Cerebellar nuclear complex (tissue), 1 donor: ENCODE measurements at places on chromosomes 13 and 19.

DNA sequence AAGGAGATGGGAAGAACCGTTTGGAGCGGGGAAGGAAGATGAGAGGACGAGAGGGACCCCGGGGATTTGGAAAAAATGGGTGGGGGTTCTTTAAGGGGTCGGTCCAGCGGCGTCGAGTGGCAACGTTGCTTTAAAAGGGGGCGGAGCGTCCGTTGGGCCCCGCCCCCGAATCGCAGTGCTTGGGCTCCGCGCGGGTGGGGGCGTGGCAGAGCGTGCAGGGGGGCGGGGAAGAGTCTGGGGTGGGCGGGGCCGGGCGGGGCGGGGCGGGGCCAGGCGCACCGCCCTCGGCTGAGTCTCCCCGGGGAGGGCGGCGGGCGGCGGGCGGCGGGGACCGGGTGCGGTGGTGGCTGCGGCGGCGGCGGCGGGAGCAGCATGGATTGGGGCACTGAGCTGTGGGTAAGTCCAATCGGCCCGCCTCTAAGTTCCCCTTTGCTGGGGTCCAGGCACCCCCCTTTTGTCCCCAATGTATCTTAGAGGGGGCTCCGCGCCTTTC, at the start of gene TRIP10:
Gene TRIP10, plus strand, starts transcription at position 291 of the 493 bp plus-strand sequence. Its CDS starts 82 bp downstream, at position 373.
- DNase-seq, result no peak

DNA sequence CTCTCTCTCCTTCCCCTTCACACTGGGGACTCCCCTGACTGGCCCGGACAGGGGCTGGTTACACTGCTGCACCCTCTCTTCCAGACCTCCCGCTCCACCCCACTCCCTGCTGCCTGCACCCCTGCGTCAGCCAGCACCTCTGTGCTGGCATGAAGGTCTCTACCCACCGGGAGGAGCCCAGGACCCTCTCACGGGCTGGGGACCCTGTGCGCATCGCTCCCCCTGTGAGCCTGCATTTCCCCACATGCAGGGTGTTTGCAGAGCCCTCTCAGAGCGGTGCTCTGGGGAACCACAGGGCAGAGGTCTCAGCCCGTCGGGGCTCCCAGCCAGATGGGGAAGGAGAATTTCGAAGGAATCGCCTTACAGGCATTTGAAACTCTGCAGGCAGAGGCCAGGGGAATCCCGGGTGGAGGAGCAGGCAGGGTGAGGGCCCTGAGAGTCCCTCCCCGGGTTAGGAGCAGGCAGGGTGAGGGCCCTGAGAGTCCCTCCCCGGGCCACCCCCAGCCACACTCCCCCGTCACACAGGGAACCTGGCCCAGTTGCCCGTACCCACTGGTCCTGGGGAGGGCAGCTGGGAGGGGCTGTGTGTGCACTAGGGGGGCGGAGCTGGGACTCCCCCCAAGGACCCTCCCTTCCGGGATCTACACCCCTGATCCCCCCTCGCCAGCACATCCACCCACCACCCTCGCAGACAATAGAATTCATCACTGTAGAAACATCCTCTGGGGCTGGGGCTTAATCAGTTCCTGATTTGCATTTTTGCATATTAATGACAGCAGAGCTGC, 16.3 kb upstream of the TCF3 start:
- DNase-seq, result no peak

- no peak for DNase-seq
Measured at GRCh38 chr19:18905513-18906236, 9.7 kb upstream of the CERS1 start.

GRCh38 chr13:45481688-45482087, 16.9 kb downstream of the COG3 start:
- no peak for DNase-seq

GRCh38 chr19:21584537-21584936, 79.1 kb downstream of the ZNF429 start:
- DNase-seq, result no peak

- no peak for DNase-seq
Measured at GRCh38 chr19:2574478-2574931, 98.6 kb downstream of the GADD45B start.

- DNase-seq, result no peak
Measured at GRCh38 chr19:4597975-4598671, 38.6 kb upstream of the SEMA6B start.
